PC-9 (cell line): ENCODE measurements at places on chromosomes 6 and 20. TPM values are rescaled to one million over a fixed set of nuclear protein-coding genes. Genes with fewer than 3 reads are reported as not detected.

Gene CFAP206
- total RNA-seq, result 2.9 and 3.2 TPM in 2 replicates

DNA sequence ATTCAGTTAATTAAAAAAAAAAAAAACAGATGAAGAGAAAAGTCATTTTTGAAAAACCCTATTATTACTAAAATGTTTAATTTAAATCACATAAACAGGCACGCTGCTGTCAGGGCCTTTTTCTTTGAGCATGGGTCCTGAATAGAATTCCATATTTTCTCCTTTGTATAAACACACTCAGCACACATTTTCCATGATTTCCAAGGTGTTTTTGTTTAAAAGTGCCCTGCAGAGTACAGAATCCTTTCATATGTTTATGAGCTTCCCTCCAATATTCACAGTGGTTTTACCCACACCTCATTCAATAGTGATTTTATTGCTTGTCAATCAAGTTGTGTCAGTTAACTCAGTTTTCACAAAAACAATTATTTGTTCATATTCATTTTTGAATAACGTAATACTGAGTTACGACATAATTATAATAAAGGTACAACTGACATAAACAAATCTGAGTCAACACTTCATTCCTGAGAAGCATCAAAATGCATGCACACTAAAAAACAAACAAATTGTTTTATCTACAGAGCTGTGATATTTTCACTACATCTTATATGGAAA, 15.2 kb downstream of the SLC35B3 start:
- H3K27ac ChIP-seq, result no peak overlapping the region
- H3K27me3 ChIP-seq, result no peaks in the 10 kb centered on the region
- no peak for DNase-seq
- H3K36me3 ChIP-seq, result no peaks in the 10 kb centered on the region

Gene KCNB1
- total RNA-seq, result 0.04 TPM in 1 of 2 replicates, not detected in the other

Gene ANKRD6
- 1.8 and 2.7 TPM in 2 replicates for total RNA-seq

Gene SPTLC3
- total RNA-seq, result 8.5 and 10.7 TPM in 2 replicates

DNA sequence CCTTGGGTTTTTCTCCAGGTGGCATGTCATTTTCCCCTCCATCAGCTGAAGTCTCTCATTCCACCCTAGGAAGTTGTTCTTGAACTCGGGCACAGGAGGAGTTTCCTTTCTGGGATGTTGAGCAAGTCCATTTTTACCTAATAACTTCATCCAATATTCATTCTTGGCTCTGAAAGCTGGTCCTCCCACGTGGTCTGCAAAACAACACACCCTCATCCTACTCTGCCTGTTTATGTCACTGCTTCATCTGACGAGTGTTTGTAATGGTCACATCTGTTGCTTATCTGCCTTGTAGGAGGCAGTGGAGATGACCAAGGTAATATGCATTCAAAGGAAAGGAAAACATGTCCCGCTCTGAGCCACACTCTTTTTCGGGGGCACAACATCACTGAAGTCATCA, 41.7 kb upstream of the AIG1 start:
- H3K27me3 ChIP-seq, result no peaks in the 10 kb centered on the region

DNA sequence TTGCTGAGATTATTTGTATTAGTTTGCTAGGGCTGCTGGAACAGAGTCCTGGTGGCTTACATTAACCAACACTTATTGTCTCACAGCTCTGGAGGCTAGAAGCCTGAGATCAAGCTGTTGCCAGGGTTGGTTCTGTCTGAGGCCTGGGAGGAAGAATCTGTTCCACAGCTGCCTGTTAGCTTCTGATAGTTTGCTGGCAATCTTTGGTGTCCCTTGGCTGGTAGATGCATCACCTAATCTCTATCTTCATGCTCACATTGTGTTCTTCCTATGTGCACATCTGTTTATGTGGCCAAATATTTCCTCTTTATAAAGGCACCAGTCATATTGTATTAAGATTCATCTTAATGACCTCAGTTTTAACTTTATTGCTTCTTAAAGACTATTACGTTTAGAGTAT, 19.5 kb downstream of the SF3B5 start:
- H3K36me3 ChIP-seq, result no peaks in the 10 kb centered on the region
- H3K4me3 ChIP-seq, result no peak overlapping the region
- H3K27me3 ChIP-seq, result no peaks in the 10 kb centered on the region

DNA sequence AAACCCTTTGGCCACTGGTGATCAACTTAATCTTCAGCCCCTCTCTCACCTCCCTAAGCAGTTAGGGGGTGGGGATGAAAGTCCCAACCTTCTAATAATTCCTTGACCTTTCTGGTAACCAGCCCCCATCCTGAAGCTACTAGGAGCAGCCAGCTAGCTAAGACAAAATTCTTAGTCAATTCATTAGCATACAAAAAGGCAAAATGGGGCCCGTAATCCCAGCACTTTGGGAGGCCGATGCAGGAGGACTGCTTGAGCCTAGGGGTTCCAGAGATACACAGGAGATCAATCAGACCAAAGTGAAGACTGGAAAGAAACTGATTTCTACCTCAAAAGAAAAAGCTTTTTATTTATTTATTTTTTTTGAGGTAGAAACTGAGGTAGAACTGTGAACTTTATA, 1.8 kb downstream of the ASCC3 start:
- H3K27me3 ChIP-seq, result no peaks in the 10 kb centered on the region
- peaks cover 25% of the 10 kb centered on the region for H3K4me1 ChIP-seq
- DNase-seq, result no peak
- no peak overlapping the region for H3K27ac ChIP-seq
- no peak overlapping the region for H3K4me3 ChIP-seq

- no peak overlapping the region for H3K27ac ChIP-seq
- H3K36me3 ChIP-seq, result no peaks in the 10 kb centered on the region
- DNase-seq, result no peak
- no peaks in the 10 kb centered on the region for H3K4me1 ChIP-seq
Measured at GRCh38 chr6:21539621-21540100, 53.9 kb upstream of the SOX4 start.

DNA sequence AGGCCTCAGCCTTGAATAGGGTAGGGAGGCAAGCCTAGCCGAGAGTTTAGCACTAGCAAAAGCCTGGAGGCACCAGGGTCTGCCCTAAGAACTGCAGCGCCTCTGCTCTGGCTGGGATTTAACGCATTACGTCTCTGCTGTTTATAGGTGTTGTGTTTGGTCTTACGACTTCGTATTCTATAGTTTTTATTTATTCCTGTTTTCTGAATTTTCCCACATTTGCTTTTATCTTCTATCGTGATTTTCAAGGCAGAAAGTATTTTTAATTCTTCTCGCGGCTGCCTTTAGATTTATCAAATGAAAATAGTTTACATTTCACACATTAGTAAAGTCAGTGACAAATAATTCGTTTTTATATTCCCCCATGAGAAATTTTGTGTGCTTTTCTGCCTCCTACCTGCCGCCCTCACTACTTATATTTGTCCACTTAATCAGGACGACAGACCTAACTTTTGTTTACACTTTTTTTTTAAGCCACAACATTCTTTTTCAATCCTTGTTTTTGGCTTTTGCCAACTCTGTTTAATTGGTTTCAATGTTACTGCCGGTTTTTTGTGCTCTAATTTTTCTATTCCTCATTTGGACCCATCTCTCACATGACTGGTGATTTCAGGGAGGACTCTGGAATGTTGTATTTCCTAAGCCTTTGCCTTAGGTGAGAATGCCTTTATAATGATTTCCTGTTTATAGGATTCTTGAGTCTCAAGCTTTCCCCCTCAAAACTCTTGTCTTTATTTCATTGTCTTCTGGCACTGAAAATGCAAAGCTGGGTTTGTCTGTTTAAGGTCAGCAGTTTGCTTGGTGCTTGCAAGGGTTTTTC, 1.3 kb upstream of the LZTS3 start:
- peaks cover 13% of the 10 kb centered on the region for H3K4me1 ChIP-seq
- peak overlapping the region; percentile 39 for H3K27ac ChIP-seq
- peak overlapping the region; percentile 99 for H3K4me3 ChIP-seq
- H3K36me3 ChIP-seq, result no peaks in the 10 kb centered on the region

DNA sequence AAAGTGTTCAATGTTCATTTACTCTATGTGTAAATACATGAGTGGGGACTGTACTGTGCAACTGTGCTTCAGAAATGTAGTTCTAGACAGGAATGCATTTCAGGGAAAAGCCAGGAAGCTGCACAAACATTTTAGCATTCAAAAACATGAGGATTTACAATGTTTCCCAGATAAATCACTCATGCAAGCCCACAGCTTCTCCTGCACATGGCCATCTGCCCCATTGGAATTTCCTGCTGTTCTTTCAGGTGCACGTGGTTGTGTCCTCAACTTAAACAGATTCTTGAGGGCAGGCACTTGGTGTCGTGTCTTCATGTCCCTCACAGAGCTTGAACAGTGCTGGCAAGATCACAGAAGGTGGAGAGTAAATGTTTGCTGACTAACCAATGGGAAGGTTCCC, 101.5 kb downstream of the UNC5CL start:
- no peak for DNase-seq
- no peaks in the 10 kb centered on the region for H3K4me1 ChIP-seq
- no peaks in the 10 kb centered on the region for H3K27me3 ChIP-seq
- no peak overlapping the region for H3K4me3 ChIP-seq
- no peaks in the 10 kb centered on the region for H3K36me3 ChIP-seq
- H3K27ac ChIP-seq, result no peak overlapping the region

GRCh38 chr20:13819885-13820645, 35.2 kb downstream of the NDUFAF5 start:
- H3K4me1 ChIP-seq, result 0 out of 2 replicates have a peak, but pooled peaks cover 7% of the 10 kb centered on the region
- peak; percentile 74 for DNase-seq
- H3K36me3 ChIP-seq, result peaks cover 9% of the 10 kb centered on the region
- no peak overlapping the region for H3K27ac ChIP-seq
- H3K27me3 ChIP-seq, result no peaks in the 10 kb centered on the region

DNA sequence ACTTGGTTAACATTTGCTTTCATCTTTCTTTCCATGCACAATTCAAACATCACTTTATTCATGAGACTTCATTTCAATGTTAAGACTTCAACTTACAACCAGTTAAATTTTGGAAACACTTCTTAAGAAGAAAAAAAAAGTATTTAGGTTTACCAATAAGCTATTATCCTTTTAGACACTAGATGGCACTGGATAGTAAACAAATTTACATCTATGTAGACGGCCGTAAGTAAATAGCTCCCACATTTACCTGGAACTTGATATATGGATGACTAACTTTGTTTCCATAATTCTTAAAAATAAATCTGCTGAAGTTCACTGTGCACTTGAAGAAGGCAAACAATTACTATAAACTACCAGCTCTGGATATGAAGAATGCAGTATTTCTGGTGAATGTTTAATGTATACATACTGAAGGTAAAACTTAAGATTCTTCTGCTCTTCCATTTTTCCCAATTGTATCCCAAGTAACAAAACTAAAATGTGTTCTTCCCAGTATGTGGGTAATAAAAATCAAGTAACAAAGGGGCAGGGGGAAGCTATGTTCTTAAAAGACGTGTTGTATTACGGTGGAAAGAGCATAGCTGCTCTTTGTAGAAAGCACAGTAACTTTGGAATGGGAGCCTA, 130.6 kb upstream of the C6orf118 start:
- H3K4me3 ChIP-seq, result no peak overlapping the region
- no peaks in the 10 kb centered on the region for H3K36me3 ChIP-seq
- no peaks in the 10 kb centered on the region for H3K27me3 ChIP-seq
- H3K27ac ChIP-seq, result no peak overlapping the region
- DNase-seq, result no peak

- H3K27me3 ChIP-seq, result peaks cover 39% of the 10 kb centered on the region
- H3K4me3 ChIP-seq, result no peak overlapping the region
- DNase-seq, result no peak
- no peaks in the 10 kb centered on the region for H3K4me1 ChIP-seq
- no peaks in the 10 kb centered on the region for H3K36me3 ChIP-seq
- H3K27ac ChIP-seq, result no peak overlapping the region
Measured at GRCh38 chr6:160974304-160974771, 17.2 kb upstream of the MAP3K4 start.

DNA sequence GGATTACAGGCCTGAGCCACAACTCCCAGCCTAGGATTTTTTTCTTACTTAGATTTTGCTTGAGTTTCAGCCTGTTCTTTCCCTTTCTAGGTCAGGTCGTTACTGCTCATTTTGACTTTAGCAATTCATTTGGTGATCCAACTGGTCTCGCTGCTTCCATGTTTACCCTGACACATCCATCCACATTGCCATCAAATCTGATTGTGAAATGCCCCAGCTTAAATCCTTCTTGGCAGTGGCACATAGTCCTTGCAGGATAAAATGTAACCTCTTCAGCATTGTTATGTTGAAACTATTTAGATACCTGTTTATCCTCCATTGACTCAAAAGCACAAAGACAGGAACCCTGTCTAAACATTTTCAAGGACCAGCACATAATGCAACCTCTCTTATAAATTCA, 77.2 kb downstream of the DNAH8 start:
- H3K4me1 ChIP-seq, result peaks cover 8% of the 10 kb centered on the region
- H3K4me3 ChIP-seq, result no peak overlapping the region
- H3K36me3 ChIP-seq, result no peaks in the 10 kb centered on the region
- peak overlapping the region; percentile 39 for H3K27ac ChIP-seq

DNA sequence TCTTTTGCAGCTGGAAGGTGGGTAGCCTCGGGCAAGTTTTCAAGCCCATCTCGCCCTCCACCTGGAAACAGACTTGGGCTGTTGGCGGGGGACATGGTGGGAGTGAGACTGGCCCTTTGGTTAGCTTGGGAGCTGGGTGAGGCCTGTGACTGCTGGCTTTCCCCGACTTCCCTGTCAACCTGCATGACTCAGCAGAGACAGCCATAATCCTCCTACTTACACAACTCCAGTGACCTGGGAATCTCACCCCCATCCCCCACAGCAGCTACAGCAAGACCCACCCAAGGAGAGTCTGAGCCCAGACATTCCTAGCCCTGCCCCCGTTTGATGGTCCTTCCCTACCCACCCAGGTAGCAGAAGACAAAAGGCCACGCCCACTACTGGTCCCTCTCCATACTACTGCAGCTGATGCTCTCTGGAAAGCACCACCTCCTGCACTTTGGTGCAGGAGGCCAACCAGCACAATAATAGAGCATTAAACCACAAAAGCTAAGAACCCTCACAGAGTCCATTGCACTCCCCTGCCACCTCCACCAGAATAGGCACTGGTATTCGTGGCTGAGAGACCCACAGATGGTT, 188.4 kb downstream of the TRDN start:
- peaks cover 8% of the 10 kb centered on the region for H3K4me1 ChIP-seq
- DNase-seq, result peak; percentile 6
- H3K36me3 ChIP-seq, result no peaks in the 10 kb centered on the region
- no peak overlapping the region for H3K27ac ChIP-seq
- no peaks in the 10 kb centered on the region for H3K27me3 ChIP-seq
- H3K4me3 ChIP-seq, result no peak overlapping the region
